ENCODE measurements at places on chromosomes 7 and 10.

DNA sequence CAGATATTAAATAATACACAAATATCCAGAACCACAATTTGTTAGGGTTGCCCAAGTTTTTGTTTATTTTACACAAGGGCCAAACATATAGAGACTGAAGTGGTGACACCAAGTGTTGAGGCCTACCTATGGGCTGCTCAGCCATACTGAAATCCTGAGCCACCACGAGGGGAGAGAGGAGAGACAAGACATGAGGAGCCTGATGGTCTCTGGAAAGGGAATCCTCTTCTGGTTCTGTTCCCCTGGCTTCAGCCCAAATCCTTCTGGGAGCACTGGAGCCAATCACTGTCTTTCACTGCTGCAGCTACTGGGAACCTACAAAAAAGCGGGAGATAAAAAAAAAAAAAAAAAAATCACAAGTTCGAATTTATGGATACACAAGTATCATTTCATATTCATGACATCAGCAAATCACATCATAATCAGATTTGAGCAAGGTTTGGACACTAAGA, 1.9 kb downstream of the SKIDA1 start:
- DNase-seq, result peak; percentile 75

- DNase-seq, result no peak
Observed at GRCh38 chr10:125206623-125207022, 46.3 kb upstream of the CTBP2 start.

- no peak for DNase-seq
Observed at GRCh38 chr7:19353180-19353579, 208.0 kb upstream of the FERD3L start.

GRCh38 chr10:67733511-67733910, 37.5 kb upstream of the CTNNA3 start:
- no peak for DNase-seq

- DNase-seq, result peak; percentile 74
Observed at GRCh38 chr10:103244666-103245271, 918 bp upstream of the RPEL1 start.

GRCh38 chr7:153381275-153382040, 621.9 kb downstream of the ACTR3B start:
- peak; percentile 48 for DNase-seq

- DNase-seq, result no peak
Observed at GRCh38 chr7:124084024-124084423, 51.2 kb upstream of the TMEM229A start.

- no peak for DNase-seq
Observed at GRCh38 chr7:26153241-26153822, 1.3 kb downstream of the NFE2L3 start.

DNA sequence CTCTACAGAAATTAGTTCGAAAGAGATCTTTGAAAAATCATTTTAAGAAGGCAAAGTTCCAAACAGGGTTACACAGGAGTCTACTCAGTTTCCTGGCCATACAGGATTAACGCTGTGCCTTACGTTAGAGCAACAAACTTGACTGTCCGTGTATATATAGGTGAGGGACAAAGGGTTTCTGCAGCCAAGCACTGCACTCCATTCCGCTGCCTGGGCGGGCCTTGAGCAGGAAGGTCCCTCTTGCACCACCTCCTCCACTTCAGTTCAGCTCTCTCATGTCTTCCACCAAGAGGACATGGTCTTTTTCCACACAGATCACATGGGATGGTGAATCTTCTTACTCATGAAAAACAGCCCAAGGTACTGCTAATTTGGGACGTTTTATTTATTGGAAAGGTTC, 43.2 kb downstream of the MCMBP start:
- DNase-seq, result no peak

GRCh38 chr7:71133232-71133622, 1.3 kb downstream of the GALNT17 start:
- DNase-seq, result peak; percentile 19

GRCh38 chr7:26291699-26292538, at the start of gene SNX10:
Gene SNX10, plus strand, starts transcription at chr7:26291862. Its CDS starts 54,581 bp downstream, at chr7:26346443.
- peak; percentile 59 for DNase-seq

DNA sequence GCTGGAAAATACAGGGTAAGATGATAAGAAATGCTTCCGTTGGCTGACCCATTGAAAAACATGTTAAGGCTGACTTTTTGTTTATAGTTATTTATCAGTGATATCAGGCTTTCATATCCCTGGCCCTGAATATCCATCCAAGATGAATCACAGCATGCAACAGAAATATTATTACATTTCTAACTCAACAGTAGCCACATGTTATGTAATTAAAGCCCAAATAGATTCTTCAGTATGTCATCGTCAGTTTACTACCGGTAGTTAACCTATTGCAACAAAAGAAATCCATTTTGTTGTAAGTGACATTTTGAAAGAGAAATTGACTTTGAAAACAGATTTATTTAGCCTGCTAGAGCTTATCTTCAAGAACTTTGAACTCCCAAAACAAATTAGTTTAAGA, 354.1 kb upstream of the CELF2 start:
- no peak for DNase-seq

- peak; percentile 40 for DNase-seq
Observed at GRCh38 chr10:3886641-3887251, 101.7 kb upstream of the KLF6 start.

- DNase-seq, result no peak
Observed at GRCh38 chr10:2631557-2632205, 435.7 kb upstream of the PFKP start.

DNA sequence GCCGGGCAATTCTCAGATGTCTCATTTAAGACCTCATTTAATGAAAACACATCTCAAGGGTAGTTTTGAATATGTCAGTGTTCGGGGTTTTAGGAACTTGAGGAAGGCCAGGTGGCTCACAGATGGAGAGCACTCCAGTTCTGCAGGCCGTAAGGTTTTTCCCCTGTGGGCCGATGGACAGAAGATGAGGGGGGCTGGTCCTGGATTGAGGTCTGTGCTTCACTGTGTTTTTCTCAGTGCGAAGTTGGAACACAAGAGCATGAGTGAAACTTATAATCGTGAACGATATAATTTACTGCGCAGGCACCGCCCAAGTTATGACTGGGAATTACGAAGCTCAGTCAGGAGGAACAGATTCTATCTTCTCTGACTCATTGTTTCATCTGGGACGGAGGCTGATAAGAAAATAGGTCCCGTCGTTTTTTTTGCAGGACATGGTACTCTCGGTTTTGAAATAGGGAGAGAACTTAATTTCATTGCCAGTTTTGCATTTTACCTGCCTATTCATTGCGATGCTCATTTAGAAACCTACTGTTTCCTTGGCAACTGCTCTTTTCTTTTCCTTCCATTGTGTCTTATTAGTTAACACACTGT, 591.0 kb upstream of the PFKP start:
- peak; percentile 41 for DNase-seq

GRCh38 chr10:93149761-93150160, 76.1 kb downstream of the CYP26A1 start:
- no peak for DNase-seq

- DNase-seq, result no peak
Observed at GRCh38 chr7:83077328-83077727, 85.4 kb downstream of the PCLO start.

- no peak for DNase-seq
Observed at GRCh38 chr7:130957137-130957513, 223.1 kb upstream of the KLF14 start.

- no peak for DNase-seq
Observed at GRCh38 chr7:65840446-65840845, 32.4 kb upstream of the VKORC1L1 start.

GRCh38 chr10:130141878-130142277, 5.7 kb downstream of the GLRX3 start:
- no peak for DNase-seq

DNA sequence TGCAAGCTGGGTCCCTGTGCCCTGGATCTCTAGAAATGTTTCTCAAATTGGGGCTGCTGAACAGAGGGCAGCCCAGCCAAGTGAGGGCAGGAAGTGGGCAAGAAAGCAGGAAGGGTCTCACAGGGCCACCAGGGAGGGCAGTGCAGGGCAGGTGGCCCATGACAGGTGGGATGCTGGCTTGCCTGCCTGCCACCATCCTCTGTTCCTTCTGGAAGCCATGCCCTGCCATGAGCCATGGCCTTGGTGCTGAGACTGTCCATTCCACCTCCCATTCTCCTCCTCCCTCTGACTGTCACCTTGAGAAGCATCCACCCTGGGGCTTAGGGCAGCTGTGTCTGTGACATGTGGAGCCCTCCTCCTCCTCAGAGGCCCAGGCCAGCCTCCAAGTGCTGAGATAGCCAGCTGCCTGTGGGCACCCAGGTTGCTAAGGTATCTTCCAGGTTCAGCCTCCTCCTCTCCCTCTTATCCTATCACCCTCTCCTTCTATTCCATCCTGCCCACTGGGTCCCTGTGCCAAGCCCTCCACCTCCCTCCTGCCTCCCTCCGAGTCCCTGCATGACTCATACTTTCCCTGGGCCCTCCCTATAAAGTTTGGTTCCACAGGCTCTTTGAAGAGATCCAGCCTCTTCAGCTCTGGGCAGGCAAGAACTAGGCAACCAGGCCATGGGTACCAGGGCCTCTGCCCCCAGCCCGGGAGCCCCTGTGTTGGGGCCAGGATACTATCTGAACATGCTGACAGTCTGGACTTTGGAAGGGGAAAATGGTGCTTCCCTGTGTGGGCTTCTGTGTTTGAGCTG, 1.3 kb downstream of the VSIR start:
- no peak for DNase-seq

DNA sequence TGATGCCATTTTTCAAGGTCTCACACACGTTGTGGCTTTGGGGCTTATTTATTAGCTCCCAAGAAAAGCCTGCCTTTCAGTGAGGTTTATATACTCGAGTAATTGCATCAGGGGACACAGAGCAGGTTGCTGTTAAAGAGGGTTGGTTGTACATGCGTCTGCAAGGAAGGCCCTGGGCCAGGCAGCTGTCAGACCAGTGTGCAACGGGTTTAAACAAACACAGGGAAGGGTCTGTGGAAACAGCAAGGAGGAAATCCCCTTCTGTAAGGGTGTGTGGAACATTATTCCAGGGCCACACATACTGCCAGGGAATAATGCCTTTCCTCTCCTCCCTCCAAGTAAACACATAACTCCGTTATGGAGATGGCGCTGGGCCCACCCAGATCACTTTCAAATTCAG, 1.7 kb upstream of the CHST15 start:
- no peak for DNase-seq

- DNase-seq, result peak; percentile 96
Observed at GRCh38 chr7:149125863-149126661, at the start of gene ZNF425. Gene ZNF425, minus strand, starts transcription at chr7:149126324. Its CDS starts 111 bp downstream, at chr7:149126213.

DNA sequence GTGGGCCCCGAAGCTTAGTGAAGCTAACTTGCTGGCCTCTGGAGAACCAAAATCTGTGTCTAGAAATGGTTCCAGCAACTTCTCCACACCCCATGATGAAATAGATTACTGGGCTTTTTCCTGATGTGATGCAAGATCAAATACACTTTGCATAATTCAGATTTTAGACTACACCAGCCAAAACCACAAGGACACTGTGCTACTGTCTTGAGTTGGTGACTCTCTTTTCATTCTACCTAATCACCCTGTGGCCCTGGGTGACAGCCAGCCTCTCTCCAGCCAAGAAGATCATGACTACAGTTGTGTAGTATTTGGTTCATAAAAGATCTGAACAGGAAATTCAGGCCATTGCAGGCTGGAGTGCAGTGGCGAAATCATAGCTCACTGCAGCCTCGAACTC, 22.2 kb downstream of the AZGP1 start:
- DNase-seq, result no peak

DNA sequence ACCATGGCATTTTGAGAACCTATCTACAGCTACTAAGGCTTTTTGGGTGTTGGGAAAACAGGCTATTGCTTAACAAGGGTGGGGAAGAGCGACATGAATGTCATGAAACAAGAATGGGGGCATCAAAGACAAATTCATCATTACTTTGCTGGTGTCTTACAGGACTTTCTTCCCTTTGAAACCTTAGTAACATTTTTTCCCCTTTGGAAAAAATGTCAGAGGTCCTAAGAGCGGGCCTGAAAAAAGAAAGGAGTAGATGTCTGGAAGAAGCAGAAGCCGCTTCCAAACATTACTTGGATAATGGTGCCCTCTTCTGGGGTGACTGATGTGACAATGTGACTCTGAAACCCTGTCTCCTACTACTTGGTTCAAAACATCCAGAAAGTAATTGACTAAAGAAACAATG, 3.8 kb upstream of the DDX50 start:
- peak; percentile 70 for DNase-seq

- no peak for DNase-seq
Observed at GRCh38 chr10:72062382-72062781, 26.0 kb downstream of the SPOCK2 start.

DNA sequence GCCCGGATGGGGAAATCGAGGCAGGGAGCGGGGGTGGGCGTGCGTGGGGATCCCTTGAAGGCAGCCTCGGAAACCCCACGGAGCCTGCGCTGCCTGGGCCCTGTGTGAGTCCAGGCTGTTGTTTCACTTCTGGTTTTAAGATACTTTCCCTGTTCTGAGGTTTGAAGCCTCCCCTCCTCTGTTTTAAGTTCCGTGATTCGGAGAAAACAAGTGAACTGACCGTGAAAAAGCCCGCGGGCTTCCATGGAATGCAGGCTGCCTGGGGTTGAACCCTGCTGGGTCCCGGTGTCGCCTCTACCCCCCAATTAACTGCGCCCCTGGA, 401 bp downstream of the LRRC27 start:
- DNase-seq, result no peak

GRCh38 chr7:70585071-70585470, 546.9 kb upstream of the GALNT17 start:
- DNase-seq, result no peak

GRCh38 chr10:5040781-5041470, 37.3 kb upstream of the AKR1C2 start:
- no peak for DNase-seq

GRCh38 chr7:129431911-129432643, 2.2 kb upstream of the STRIP2 start:
- DNase-seq, result no peak

- no peak for DNase-seq
Observed at GRCh38 chr7:19403691-19404090, 258.5 kb upstream of the FERD3L start.
